Kasumi-1 (cell line): ENCODE measurements at places on chromosomes 2 and 18.
A peak's percentile ranks its signal among the peaks of the same experiment; 100 is the strongest.

- DNase-seq, result no peak
Observed at GRCh38 chr18:26865557-26865956, at the start of gene AQP4. Gene AQP4 (minus strand): TSS chr18:26865707. CDS start chr18:26865689, 18 bp downstream.

DNA sequence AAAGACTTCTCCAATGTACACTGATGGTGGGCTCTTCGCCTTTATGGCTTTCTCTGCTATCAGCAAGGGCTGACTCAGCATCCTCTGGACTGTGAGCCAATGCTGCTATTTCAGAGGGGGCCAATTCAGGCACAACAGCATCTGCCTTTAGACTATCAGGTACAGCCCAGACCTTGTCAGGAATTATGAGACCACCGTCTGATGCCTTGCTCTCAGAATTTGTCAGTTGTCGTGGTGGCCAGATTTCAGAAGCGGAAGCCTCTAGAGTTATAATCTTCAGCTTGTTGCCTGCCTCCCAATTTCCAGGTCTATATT is 92.7 kb downstream of the ALPK2 start:
- no peak for DNase-seq

DNA sequence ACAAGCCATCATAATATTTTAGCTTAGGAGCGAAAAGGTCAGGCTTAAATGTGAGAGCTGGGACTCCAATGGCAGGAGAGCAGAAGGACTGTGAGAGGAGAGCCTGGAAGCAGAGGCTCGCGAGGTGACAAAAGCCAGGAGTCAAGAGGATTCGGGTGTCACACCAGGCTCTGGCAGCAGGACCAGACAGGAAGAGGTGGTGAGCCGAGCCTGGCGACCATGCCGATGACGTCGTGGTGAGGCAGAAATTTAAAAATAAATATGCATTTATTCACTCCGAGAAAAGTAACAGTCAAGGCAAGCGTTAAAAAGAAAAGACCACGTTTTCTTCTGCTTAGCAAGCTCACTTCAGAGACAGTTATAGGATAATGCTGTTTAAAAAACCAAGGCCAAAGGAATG is 31.3 kb upstream of the ZNF236 start:
- no peak for DNase-seq

GRCh38 chr2:239927424-239927981 is 97.6 kb downstream of the NDUFA10 start:
- DNase-seq, result no peak

- DNase-seq, result peak; percentile 48
Observed at GRCh38 chr2:24021122-24021998, 11.5 kb downstream of the MFSD2B start.

GRCh38 chr2:111950236-111950635 is 51.8 kb downstream of the MERTK start:
- no peak for DNase-seq

GRCh38 chr2:28350196-28350595 is 42.5 kb upstream of the FOSL2 start:
- DNase-seq, result no peak

DNA sequence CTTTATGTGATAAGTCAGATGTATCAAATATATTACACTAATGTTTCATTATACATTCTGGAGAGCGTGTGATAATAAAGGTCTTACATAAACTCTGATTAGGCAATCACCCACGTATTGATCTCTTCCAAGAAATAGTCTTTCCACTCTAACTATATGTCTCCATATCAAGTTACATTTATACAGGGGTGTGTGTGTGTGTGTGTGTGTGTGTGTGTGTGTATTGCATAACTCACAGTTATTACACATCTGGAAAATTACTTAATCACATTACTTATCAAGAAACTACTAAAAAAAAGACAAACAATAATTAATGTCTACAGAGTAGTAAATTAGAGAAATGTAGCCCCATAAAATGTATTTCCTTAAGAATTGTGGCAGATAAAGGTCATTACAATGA is 339.8 kb downstream of the CDH19 start:
- no peak for DNase-seq

GRCh38 chr2:141467331-141467730 is 663.5 kb downstream of the LRP1B start:
- no peak for DNase-seq

DNA sequence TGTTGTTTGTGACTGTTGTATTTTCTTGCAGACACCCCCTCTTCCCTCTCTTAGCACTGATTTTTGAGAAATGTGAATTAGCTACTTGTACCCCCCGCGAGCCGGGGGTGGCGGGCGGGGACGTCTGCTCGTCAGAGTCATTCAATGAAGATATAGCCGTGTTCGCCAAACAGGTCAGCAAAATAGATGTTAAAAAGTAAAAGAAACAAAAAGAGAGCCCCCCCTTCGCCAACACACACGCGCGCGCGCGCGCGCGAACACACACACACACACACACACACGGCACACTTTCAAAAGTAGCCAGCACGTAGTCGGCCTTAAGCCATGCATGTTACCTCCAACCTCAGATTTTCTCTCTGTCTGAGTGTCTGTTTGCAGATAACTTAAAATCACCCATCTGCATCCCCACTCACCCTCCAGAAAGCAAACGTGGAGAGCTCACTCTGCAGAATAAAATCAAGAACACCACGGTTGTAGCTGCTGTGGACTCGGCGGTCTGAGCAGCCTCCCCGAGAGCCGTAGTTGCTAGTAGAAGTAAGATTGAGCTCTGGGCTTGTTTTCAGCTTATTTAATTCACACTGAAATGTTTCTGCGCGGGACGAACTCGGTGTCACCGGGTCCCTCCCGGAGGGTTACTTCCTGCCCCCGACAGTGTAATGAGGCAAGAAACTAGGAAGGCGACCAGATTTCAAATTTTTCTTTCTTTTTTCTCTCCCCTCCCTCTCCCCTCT is 5.1 kb downstream of the MEIS1 start:
- no peak for DNase-seq

DNA sequence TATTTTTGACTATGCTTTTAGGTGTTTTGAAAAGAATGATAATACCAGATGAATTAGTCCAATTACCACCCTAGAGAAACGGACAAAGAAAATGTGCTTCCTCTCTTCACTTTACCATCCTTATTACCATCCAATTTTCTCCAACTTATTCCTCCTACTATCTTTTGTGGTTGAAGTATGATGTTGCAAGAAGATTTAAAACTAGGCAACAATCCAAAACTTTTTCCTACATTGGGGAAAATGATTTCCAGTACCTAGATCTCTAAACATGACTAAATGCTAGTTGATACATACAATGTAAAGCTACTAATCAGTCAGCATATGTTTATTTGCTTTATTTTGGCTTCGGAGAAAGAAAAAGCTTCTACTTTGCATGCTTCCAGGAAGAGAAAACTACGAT is 355.0 kb upstream of the LYPD1 start:
- DNase-seq, result no peak

DNA sequence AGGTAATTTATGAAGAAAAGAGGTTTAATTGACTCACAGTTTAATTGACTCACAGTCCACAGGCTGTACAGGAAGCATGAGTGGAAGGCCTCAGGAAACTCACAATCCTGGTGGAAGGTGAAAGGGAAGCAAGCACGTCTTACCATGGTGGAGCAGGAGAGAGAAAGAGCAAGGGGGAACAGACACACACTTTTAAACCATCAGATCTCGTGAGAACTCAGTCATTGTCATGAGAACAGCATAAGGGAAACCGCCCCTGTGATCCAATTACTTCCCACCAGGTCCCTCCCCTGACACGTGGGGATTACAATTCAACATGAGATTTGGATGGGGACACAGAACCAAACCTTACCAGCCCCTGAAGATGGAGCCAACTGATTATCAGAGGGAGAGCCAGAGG is 11.2 kb upstream of the PUM2 start:
- DNase-seq, result no peak

DNA sequence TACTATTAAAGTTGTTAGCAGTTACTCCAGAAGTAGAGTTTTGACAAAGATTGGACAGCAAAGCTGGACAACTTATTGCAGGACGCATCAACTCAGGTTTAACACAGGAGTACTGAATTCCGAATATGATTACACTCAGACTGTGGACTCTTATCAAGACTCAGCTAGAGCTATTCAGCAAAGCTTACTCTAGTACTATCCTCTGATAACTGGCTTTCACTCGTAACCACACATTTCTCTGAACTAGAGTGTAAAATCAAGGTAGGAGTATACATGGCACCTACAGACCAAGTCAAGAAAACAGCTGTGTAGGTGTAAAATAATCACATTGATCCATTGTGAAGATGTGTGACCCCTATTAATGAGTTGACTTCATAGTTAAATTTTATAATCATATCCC is 154.2 kb downstream of the RIT2 start:
- no peak for DNase-seq

GRCh38 chr2:101987832-101988231 is 3.9 kb upstream of the IL1R2 start:
- DNase-seq, result no peak

- DNase-seq, result no peak
Observed at GRCh38 chr2:223602972-223603371, 811 bp upstream of the SCG2 start.

DNA sequence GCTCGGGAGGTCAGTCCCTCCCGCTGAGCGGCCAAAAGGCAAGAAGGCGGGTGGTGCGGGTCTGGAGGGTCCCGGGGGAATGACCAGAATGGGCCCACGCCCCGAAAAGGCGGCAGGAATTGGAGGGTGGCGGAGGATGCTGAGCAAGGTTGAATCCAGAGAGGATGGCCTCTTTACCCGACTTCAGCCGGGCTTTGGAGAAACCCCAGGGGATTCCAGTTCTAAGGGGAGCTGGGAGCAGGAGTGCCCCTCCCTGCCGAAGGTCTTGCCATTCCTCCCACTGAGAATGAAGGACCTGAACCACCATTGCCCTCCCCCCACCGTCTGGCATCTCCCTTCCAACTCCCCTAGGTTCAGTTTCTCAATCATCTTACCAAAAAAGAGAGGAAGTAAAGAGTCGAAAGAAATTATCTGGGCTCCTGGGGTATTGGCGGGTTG is 38.9 kb upstream of the ATP6V1B1 start:
- DNase-seq, result no peak

GRCh38 chr2:45178854-45179253 is 169.6 kb upstream of the SIX2 start:
- no peak for DNase-seq

DNA sequence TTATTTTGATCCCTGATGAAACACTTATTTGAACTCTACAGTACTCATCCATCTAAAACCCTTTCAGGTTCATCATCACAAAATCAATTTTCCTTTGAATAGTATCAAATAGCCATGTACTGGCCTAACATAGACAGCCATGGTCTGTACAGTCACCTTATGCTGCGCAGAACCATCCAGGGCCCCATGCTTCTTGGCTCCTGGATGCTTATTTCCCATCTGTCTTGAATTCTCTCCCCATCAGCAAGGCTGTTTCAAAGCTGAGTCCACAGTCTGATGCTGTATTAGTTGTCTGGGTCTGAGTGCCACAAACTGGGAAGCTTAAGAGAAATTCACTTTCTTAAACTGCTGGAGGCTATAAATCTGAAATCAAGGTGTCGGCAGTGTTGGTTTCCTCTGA is 290.2 kb downstream of the OSR1 start:
- DNase-seq, result no peak

DNA sequence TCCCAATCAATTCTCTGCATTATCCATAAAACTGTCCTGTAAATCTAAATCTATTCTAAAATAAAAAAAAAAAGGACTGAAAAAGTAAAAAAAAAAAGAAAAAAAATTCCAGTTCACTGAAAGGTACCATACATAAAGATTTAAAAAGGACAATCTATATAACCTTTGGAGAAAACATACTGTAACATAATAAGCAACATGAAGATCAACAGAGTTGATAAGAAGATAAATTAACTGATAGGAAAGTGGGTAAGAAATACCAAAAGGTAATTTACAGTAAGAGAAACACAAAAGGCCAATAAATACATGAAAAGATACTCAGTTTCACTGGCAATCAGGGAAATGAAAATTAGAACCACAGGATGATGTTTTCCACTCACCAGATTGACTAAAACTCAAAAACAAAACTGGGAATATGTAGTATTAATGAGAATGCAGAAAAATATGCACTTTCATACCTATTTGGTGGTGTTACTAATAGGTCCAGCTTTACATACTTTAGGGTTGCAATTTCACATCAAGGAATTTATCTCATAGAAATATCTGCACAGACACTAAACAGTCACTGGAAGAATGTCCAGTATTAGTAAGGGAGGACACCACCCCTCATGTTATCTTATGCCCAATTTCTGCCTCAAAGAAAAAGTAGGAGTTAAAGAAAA is 48.3 kb upstream of the SEMA4C start:
- no peak for DNase-seq

- no peak for DNase-seq
Observed at GRCh38 chr2:146873056-146873455, 971.8 kb upstream of the ACVR2A start.

- peak; percentile 76 for DNase-seq
Observed at GRCh38 chr18:57447154-57447621, 12.0 kb downstream of the ONECUT2 start.

DNA sequence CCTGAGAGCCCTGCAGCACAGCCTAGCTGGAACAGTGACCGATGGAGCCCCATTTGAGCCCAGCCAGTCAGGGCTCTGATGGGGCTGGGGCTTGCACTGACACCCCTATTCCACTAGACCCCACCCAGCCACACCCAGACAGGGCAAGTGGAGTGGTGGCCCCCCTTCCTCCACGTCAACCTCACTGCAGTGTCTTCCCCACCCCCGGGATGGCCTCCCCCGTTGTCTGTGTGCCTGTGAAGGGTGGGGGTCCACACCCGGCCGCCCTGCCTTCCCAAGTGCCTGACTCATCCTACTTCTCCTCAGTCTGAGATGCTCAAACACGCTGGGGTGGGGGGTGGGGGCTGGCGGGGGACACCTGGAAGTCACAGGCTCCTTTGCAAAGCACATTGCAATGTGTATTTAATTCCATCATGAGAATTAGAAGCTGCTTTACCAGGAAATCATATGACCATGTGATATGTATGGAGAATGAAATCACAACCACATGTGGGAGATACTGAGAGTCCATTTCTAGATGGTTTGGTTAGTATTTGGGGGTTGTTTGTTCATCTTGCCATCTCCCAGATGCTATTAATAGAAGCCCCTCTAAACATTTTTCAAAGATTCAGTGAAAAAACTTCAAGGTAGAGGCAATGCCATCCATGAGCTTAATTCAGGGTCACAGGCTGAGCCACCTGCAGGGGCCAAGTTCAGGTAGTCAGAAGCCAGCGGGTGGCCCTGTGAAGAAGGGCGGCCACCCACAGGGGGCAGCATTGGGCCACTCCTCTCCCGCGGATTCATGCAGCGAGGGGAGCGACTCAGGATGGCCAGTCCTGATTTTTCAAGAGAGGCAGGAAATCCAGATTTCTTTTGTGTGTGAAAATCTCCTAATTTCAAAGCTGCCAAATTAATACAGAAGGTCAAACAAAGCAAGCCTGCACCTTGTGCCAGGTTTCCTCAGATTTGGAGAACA is 22.7 kb upstream of the GMPPA start:
- no peak for DNase-seq
